ENCODE measurements at places on chromosomes 5 and 9.

DNA sequence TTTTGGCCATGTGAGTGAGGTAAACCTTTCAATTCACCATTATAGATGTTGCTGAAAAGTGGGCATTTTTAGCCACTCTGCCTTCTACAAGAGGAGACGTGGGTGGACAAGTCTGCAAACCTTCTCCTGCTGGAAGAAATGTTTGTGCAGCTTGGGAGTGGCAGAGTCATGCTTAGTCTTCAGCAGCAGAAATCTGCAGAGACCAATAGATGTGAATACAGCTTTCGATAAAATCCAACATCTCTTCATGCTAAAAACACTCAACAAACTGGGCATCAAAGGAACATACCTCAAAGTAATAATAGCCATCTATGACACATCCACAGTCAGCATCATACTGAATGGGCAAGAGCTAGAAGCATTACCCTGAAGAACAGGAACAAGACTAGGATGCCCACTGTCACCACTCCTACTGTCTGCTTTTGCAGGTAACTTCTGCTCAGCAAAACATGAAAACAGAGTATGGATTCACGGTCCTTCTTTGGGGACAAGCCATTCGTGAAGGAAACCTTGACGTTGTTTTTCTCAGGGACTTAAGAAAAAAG, 91.3 kb downstream of the RALGPS1 start:
- no peak for DNase-seq

- no peak for DNase-seq
Measured at GRCh38 chr5:430214-430925, 12.6 kb upstream of the EXOC3 start.

DNA sequence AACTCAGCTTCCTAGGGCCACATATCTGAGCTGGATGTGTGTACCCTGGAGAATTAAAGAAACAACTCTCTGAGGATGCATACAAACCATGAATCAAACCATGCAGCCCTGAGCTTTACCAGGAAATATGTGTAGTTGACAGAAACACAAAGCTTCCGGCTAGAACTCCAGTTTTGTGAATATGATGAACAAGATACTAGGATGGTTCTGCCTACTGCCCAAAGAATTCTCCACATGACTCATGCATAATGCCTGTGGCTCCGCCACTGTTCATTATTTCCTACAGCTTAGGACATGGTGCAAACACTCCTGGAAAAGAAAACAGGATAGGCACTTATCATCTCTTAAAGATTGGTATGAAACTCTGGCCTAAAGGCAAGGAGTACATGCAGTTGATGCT, 343.4 kb downstream of the DNAH5 start:
- peak; percentile 46 for DNase-seq

- no peak for DNase-seq
Measured at GRCh38 chr9:78210841-78211301, 25.0 kb upstream of the CEP78 start.

- DNase-seq, result peak; percentile 89
Measured at GRCh38 chr5:81755320-81755719, 4.4 kb upstream of the SSBP2 start.

DNA sequence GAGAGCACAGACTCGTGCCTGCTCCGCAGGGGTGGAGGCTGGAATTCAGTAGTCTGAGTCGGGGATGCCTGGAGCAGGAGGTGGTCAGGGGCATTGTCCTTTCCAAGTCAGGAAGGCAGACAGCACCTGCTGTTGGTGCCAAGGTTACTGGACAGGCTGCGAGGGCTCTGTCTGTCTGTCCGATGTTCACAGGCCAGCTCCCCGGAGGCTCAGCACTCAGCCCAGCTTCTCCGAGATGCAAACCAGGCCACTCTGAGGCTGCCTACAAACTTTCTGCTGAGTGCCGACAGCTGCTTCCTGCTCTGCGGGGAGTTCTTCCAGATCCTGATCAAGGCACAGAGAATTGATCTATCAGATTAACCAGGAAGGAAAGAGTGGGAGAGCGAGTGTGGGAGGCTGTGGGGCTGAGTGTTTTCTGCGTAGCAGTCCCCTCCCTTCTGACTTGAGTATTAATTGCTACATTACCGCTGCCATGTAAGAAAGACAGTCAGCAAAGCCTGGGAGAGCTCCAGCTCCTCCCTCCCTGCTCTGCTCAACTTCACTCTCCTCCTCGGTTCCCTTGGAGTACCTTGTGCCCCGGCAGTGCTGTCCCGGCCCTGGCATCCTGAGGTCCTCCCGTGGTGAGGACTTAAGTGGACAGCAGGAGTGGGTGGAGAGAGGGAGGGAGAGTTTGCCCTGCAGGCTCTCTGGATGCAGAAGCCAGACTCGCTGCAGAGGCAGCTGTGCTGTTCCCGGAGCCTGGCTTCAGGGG, 36.0 kb downstream of the KCNMB1 start:
- DNase-seq, result no peak

GRCh38 chr5:164950927-164951326, 1445.5 kb downstream of the MAT2B start:
- DNase-seq, result no peak
